ENCODE measurements at places on chromosomes 13 and 19. TPM values are rescaled to one million over a fixed set of nuclear protein-coding genes. Genes with fewer than 3 reads are reported as not detected.

TMEM221 gene
- total RNA-seq: 0.85 TPM

DIAPH3 gene
- 8.8 TPM for total RNA-seq

SIGLEC8 gene
- not detected for total RNA-seq

TMC4 gene
- total RNA-seq: 1.3 TPM

TMEM150B gene
- not detected for total RNA-seq

ADM5 gene
- total RNA-seq: 0.12 TPM

BCAM gene
- total RNA-seq: 29.3 TPM

TRPM4 gene
- 27.5 TPM for total RNA-seq

QPCTL gene
- 10.0 TPM for total RNA-seq
